IMR-90 (cell line): ENCODE measurements at places on chromosomes 7 and 10. TPM values are rescaled to one million over a fixed set of nuclear protein-coding genes. Genes with fewer than 3 reads are reported as not detected.

The LRRC18 gene
- total RNA-seq, result not detected in 2 replicates

DNA sequence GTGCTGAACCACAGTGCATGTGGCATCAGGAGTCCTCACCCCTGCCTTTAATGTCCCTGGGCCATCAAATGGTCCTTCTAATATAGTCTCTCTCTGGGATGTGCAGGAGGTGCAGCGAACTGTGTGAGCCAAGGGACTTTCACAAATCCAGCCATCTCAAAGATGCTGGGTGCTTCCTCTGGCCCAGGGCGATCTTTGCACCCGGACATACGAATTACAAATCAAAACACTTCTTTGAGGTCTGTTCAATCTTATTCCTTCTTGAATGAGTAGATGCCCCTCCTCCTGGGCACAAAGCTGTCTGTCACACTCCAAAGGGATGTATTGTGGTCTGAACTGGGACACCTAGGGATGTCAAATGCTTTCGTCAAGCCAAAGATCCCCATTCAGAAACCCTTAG, 60.6 kb downstream of the VSTM4 start:
- no peak for DNase-seq

DNA sequence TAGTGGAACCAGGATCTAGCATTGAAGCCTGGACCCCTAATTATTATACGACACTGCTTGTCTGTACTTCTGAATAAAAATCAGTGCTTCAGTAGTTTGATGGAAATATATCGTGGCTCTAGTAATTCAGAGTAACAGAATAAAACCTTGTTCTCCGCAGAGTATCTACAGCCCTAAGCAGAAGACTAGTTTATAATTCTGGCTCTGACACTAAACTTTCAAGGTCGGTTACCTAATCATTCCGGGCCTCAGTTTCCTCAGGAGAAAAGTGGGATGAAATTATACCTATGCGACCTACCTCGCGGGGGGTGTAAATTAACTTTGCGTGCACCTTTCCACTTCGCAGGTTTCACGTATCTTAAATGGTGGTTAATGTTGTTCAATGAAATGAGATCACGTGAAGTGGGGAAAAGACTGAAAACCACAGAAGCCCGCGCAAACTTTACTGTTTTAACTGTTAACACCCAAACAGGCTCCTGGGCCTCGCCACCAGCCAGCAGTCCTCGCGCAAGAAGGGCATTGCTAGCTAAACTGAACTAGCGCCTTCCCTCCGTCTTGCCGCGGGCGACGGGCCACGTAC, 615 bp downstream of the THAP5 start:
- DNase-seq, result no peak

The NPSR1 gene
- total RNA-seq, result not detected in 2 replicates

GRCh38 chr7:37333075-37333474, 115.6 kb downstream of the ELMO1 start:
- DNase-seq, result no peak

DNA sequence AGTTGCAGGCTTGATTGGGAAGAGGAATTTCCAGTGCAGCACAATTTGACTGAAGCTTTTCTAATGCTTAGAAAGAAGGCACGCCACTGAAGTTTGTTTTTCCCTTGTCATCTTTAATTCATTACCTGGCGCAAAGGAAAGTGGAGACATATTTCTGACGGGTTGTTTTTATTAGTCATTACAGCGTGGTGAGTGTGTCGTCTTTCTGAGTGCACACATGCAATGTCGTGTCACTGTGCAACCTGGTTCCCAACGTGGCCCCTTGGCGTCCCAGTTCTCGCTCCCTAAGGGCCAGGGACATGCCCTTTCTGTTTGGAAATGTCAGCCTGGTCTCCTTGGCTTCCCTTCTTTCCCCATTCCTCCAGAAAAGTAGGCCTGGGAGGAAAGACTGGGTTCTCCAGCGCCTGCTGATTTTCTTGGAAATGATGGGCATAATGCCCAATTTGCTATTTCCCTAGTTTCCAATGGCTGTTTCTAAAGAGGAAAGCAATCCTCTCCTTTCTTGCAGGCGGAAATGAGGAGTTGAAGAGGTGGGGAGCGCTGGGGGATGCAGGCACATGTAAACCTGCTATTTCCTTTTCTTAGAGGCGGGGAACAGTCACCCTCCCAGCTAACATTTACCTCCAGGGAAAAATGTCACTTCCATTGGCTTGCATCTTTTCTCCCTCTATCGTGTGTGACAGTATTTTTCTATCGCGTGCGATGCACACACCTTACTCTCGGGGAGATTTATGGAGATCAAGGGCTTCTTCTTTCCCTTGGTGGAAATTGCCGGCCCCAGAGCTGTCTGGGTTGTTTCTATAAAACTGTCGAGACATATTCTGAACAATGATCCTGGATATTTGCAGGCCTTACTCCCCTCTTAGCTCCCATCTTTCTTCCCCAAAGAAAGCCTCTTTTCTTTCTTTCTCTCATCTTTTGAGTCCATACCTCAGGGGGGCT, 249.8 kb downstream of the ARHGAP12 start:
- DNase-seq, result no peak

The HNRNPH3 gene
- 10.6 and 23.6 TPM in 2 replicates for total RNA-seq

The ANXA8L1 gene
- 0.18 and 0.28 TPM in 2 replicates for total RNA-seq

DNA sequence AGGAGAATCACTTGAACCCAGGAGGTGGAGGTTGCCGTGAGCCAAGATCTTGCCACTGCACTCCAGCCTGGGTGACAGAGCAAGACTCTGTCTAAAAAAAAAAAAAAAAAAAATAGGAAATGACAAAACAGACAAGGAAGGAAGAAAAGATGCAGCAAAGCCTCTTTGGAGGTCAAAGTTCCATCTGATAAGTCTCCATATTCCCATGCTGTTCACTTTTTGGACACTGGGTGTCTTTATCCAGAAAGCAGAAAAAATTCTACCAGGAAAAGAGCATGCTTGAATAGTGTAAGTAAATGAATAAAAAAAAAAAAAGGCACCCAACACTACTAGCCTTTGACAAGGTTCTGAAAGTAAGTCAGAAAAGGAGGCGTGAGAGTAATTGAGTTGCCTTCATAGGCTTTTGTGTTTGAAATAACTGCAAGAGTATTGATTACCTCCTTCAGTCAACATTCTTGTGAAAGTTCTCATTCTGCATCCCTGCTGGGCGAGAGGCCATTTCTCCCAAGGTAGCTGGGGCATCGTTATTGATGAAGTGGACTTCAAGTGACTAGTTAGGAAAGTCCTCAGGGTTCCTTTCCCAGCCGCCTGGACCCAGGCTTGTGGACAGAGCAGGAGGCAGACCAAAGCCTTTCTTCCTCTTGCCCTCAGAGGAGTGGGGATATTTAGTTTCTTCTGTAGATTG, 133.3 kb upstream of the KIF5B start:
- DNase-seq, result peak; percentile 35

- no peak for DNase-seq
Observed at GRCh38 chr7:48011323-48011722, 17.6 kb downstream of the SUN3 start.

GRCh38 chr7:94971051-94971867, 63.9 kb downstream of the PPP1R9A start:
- DNase-seq, result no peak

The LIPN gene
- not detected in 2 replicates for total RNA-seq

DNA sequence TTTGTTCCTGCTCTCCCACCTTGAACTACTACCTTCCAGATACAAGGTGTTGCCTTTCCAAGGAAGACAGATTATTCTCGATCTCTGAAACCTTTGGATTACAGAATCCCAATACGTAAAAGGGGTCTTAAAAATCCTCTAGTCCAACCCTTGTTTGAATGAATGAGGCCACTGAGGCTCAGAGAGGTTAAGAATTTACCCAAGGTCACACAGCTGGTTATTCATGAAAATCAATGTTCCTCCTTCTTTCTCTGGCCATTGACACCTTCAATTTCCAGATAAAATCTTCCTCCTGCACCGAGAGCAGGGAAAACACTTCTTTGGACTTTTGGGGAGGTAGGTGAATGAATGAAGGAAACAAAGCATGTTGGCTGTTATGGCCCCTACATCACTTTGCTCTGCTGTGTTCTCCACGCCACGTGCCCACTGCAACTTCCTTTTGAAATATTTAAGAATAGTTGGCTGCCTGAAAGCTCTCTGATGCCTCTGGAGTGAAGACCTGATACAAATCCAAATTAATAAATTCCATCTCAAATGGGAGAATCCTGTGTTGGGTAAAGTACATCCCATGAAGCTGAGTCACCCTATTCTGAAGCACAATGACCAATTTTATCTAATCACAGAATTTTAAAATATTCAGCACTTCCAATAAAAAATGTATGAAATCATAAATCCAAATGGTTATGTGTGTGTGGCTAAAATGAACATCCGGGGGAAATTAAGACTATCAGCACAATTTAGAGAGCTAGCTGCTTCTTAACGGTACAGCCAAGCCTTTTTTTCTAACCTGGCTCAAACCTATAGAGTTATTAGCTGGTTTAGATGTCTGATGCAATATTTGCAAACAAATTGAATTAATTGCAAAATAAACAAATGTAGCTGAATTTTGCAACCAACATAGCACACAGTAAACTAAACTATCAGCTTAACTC, 7.3 kb downstream of the SVIL start:
- peak; percentile 66 for DNase-seq

- DNase-seq, result no peak
Observed at GRCh38 chr7:134820295-134820694, 40.9 kb downstream of the CALD1 start.

- DNase-seq, result no peak
Observed at GRCh38 chr7:99767662-99768061, 16.3 kb downstream of the CYP3A4 start.

The INA gene
- total RNA-seq, result 4.5 and 6.4 TPM in 2 replicates

The TMEM213 gene
- total RNA-seq, result not detected in 2 replicates

The EVX1 gene
- total RNA-seq, result not detected in 2 replicates

GRCh38 chr10:543862-544822, 145.3 kb downstream of the DIP2C start:
- DNase-seq, result no peak

The VWC2 gene
- not detected in 2 replicates for total RNA-seq

DNA sequence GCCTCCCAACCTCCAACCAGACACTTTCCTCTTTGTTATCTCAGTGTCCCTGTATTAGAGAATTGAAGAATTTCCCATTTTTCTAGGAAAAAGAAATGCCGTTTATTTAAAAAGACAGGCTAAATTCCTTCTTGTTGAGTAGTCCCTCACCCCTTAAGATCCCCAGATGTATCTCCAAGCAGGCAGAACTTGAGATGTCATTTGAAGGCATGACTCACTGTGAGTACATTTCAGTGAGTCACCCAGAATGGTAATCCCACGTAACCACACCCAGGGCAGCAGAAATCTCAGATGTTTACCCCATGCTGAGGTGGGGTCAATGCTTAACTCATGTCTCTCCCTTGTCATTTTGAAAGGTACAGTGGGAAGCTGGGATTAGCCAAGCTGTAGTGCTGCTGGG, 4.4 kb downstream of the ZNF655 start:
- DNase-seq, result peak; percentile 100

- DNase-seq, result peak; percentile 38
Observed at GRCh38 chr10:103679096-103679790, 176.1 kb downstream of the SH3PXD2A start.

The GALNT11 gene
- 24.4 and 31.9 TPM in 2 replicates for total RNA-seq

The RBAK gene
- 8.1 and 9.4 TPM in 2 replicates for total RNA-seq

The PAX4 gene
- total RNA-seq, result not detected in 2 replicates

- DNase-seq, result no peak
Observed at GRCh38 chr10:117322260-117322659, 53.0 kb downstream of the PDZD8 start.

DNA sequence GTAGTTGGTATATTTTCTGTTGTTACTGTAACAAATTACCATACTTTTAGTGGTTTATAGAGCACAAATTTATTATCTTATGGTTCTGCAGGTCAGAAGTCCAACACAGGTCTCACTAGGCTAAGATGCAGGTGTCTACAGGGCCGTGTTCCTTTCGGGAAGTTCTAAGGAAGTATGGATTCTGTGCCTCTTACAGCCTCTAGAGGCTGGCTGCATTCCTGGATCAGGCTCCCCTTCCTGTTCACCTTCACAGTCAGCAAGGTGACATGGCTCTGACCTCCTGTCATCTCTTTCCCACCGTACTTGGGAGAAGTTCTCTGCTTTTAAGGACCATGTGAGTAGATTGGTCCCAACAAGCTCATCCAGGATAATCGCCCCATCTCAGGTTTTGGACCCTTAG, 37.3 kb downstream of the BMPR1A start:
- DNase-seq, result no peak

- DNase-seq, result no peak
Observed at GRCh38 chr10:49366460-49366859, 29.4 kb downstream of the DRGX start.

DNA sequence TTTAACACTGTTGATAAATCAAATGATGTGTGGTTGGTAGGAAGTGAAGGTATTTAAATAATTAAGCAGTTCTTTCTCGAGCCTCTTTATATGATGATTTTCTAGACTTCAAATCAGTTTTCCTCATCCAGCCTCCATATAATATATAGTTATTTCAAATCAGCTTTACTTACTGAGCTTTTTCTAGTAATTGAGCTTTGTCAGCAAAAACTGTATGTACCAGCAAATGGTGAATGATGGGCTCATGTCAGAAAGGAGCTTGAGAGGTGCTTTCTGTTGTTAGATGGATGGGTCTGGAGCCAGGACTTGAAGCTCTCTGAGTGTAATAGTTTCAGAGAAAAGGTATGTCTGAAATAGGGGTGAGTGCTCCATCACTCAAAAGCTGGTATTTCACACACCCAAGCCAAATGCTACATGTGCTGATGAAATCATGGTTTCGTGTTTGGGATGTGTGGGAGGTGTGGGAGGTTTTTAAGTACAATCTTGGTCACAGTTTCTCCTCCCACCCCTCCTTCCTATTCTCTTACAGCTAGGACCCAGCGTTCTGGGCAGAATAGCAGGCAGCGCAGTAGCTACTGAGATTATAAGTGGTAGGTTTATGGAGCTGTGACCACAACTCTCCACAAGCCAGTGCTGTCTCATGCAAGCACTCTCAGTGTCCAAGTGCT, 55.8 kb downstream of the LRMDA start:
- DNase-seq, result no peak

The DLX6 gene
- total RNA-seq, result not detected in 2 replicates

The TNPO3 gene
- total RNA-seq, result 77.2 and 78.6 TPM in 2 replicates

GRCh38 chr7:147429961-147430360, 1160.6 kb upstream of the C7orf33 start:
- no peak for DNase-seq

DNA sequence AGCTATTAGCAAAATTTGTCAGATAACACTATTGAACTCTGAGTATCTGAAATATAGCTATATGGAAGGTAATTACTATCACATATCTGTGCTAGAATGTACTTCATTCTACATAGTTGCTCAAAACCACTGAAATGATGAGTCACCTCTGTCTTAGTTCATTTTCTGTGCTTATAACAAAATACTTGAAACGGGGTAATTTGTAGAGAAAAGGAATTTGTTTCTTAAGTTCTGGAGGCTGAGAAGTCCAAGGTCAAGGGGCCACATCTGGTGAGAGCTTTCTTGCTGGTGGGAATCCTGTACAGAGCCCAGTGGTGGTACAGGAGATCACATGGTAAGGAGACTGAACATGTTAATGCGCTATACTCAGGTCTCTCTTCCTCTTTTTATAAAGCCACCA, 41.9 kb upstream of the TNKS2 start:
- peak; percentile 90 for DNase-seq
